Left ventricle myocardium inferior (tissue), 1 donor: ENCODE measurements at places on chromosomes 3 and 15. TPM values are rescaled to one million over a fixed set of nuclear protein-coding genes. Genes with fewer than 3 reads are reported as not detected.

DNA sequence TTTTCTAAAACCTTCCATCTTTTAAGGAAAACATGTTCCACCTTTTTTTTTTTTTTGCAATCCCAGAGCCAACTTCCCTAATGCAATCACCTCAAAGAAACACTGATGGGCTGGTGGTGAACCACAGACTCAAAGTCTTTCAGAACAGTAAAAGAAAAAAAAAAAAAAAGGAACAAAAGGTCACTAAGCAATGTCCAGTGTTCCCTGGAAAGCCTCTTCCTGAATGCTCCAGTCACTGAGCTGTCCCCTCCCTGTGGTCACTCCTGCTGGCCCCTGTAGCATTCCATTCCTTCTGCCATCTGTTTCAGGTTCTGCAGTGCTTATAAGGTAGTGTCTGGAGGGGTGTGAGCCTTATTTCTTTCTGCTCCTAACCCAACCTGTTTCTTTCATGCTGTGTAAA, 53.3 kb downstream of the AAGAB start:
- no peak for DNase-seq
- peaks cover 26% of the 10 kb centered on the region for H3K36me3 ChIP-seq
- H3K4me1 ChIP-seq = peaks cover 65% of the 10 kb centered on the region
- H3K27ac ChIP-seq = no peak overlapping the region
- H3K4me3 ChIP-seq = no peak overlapping the region

- no peaks in the 10 kb centered on the region for H3K36me3 ChIP-seq
- H3K27me3 ChIP-seq = no peaks in the 10 kb centered on the region
- H3K27ac ChIP-seq = no peak overlapping the region
- H3K4me1 ChIP-seq = no peaks in the 10 kb centered on the region
- DNase-seq = no peak
These were observed 1247.0 kb upstream of the EPHA6 start for GRCh38 chr3:95567346-95567745.

- no peaks in the 10 kb centered on the region for H3K27me3 ChIP-seq
- no peaks in the 10 kb centered on the region for H3K36me3 ChIP-seq
- no peak for DNase-seq
- H3K4me3 ChIP-seq = no peak overlapping the region
- H3K27ac ChIP-seq = no peak overlapping the region
These were observed 565.7 kb downstream of the PYDC2 start for GRCh38 chr3:192026661-192027060.

- H3K36me3 ChIP-seq = no peaks in the 10 kb centered on the region
- no peaks in the 10 kb centered on the region for H3K27me3 ChIP-seq
- no peak overlapping the region for H3K4me3 ChIP-seq
- H3K4me1 ChIP-seq = no peaks in the 10 kb centered on the region
- H3K27ac ChIP-seq = no peak overlapping the region
These were observed 93.0 kb upstream of the EIF1B start for GRCh38 chr3:40216471-40216870.

The SYNPR gene
- 0.93 TPM for total RNA-seq

The CCR3 gene
- total RNA-seq = not detected

The GOLGA8G gene
- total RNA-seq = not detected

The PIERCE2 gene
- 8.7 TPM for total RNA-seq

The KBTBD13 gene
- 5.2 TPM for total RNA-seq
